ENCODE measurements at places on chromosomes 13 and 19. TPM values are rescaled to one million over a fixed set of nuclear protein-coding genes. Genes with fewer than 3 reads are reported as not detected.

- DNase-seq, result no peak
Measured at GRCh38 chr19:7482584-7483439, 6.0 kb downstream of the PEX11G start.

Gene SLC7A10
- total RNA-seq, result not detected

Gene MYO16
- total RNA-seq, result 0.08 TPM

- no peak for DNase-seq
Measured at GRCh38 chr19:8001651-8001994, 3.8 kb downstream of the ELAVL1 start.

Gene OR10H1
- total RNA-seq, result not detected

GRCh38 chr19:6639439-6639838 lies 30.5 kb downstream of the TNFSF14 start:
- no peak for DNase-seq

DNA sequence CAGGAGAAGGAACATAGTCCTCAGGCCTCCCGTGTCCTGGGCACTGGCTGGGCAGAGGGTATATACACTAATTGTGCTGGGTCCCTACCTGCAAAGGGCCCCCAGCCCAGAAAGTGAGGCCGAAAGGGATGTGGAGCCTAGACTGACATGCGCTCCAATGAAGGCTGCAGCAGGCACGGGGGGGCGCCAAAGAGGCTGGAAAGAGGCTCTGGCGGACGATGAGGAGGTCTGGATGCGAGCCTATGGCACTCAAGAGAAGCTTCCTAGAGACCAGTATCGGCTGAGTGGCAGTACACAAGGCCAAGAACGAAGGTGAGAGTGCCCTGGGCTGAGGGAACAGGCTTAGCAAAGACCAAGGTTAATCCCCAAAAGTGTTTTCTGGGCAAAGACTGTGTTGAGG lies 16.6 kb downstream of the VRK3 start:
- no peak for DNase-seq

Gene SBK2
- total RNA-seq, result not detected
